Ascending aorta (tissue), 2 donors: ENCODE measurements at places on chromosomes 13 and 19. TPM values are rescaled to one million over a fixed set of nuclear protein-coding genes. Genes with fewer than 3 reads are reported as not detected.
A peak's percentile ranks its signal among the peaks of the same experiment; 100 is the strongest.

GRCh38 chr19:48969276-48970138 is 4.4 kb downstream of the FTL start:
- DNase-seq, result no peak
- peaks cover 21% of the 10 kb centered on the region for H3K4me1 ChIP-seq
- no peak overlapping the region for H3K4me3 ChIP-seq
- H3K27me3 ChIP-seq, result no peaks in the 10 kb centered on the region
- H3K27ac ChIP-seq, result peak overlapping the region; percentile 45
- H3K36me3 ChIP-seq, result peaks cover 52% of the 10 kb centered on the region

DNA sequence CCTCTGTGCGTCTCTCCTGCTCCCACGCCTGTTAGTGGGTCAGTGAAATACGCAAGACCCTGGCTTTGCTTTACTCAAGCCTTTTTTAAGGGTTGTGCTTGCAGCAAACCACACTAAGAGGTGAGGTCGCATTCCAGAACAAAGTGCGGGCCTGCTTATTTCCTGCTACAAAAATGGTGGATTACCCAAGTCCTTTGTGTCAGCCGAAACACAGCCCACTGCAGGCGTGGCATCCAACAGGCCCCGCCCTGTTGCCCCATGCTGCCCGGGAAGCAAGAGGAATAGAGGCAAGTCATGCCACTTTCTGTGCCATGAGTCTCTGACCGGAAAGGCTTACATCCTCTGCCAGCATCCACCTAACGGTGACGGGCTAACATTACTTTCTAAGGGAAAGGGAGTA is 7.7 kb upstream of the IRS2 start:
- H3K36me3 ChIP-seq, result no peaks in the 10 kb centered on the region
- no peak for DNase-seq
- no peak overlapping the region for H3K27ac ChIP-seq
- H3K4me1 ChIP-seq, result no peaks in the 10 kb centered on the region
- H3K4me3 ChIP-seq, result no peak overlapping the region

DNA sequence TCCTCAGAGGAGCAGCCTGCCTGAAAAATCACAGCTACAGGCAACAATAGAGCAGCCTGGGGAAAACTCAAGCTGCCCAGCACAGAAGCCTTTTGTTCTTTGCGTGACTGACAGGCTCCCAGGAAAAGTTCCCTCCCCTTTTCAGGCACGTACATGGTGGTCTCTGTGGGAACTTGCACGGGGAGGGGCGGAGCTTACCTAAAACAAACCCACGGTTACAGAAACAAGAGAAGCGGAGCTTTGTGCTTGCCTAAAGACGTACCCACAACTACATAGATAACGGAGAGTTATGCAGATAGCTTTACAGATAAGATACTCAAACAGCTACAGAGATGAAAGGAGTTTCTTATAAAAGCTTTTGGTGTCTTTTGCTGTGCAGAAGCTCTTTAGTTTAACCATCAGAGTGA is 11.4 kb downstream of the ETFB start:
- no peaks in the 10 kb centered on the region for H3K27me3 ChIP-seq
- no peak for DNase-seq
- H3K4me1 ChIP-seq, result no peaks in the 10 kb centered on the region
- H3K27ac ChIP-seq, result no peak overlapping the region

- no peak overlapping the region for H3K27ac ChIP-seq
- DNase-seq, result peak; percentile 20
- no peaks in the 10 kb centered on the region for H3K36me3 ChIP-seq
- H3K4me3 ChIP-seq, result peak overlapping the region; percentile 59
- H3K27me3 ChIP-seq, result peaks cover 16% of the 10 kb centered on the region
- H3K4me1 ChIP-seq, result peaks cover 7% of the 10 kb centered on the region
These were observed 1.7 kb upstream of the PCDH17 start for GRCh38 chr13:57629821-57630235.

DNA sequence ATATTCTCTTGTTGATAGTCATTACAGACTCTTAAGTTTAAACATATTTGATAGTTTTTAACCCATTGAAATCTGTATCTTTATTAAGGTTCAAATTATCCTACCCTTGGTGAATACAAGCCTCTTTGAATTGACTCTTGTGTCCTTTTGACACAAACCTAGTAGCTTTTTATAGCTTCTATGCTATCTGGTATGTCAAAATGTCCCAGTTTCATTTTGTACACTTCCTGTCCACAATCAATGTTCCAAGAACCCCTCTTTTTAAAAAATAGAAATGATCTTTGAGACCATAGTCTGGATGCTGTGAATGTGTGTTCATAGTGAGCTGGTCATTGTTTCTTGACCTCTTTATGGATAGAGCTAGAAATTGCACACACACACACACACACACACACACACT is 39.2 kb upstream of the FGF14 start:
- no peak for DNase-seq
- H3K36me3 ChIP-seq, result no peaks in the 10 kb centered on the region
- no peaks in the 10 kb centered on the region for H3K27me3 ChIP-seq

GRCh38 chr13:60370343-60370742 is 26.7 kb upstream of the TDRD3 start:
- no peak overlapping the region for H3K27ac ChIP-seq
- DNase-seq, result no peak
- H3K4me1 ChIP-seq, result no peaks in the 10 kb centered on the region
- H3K4me3 ChIP-seq, result no peak overlapping the region

DNA sequence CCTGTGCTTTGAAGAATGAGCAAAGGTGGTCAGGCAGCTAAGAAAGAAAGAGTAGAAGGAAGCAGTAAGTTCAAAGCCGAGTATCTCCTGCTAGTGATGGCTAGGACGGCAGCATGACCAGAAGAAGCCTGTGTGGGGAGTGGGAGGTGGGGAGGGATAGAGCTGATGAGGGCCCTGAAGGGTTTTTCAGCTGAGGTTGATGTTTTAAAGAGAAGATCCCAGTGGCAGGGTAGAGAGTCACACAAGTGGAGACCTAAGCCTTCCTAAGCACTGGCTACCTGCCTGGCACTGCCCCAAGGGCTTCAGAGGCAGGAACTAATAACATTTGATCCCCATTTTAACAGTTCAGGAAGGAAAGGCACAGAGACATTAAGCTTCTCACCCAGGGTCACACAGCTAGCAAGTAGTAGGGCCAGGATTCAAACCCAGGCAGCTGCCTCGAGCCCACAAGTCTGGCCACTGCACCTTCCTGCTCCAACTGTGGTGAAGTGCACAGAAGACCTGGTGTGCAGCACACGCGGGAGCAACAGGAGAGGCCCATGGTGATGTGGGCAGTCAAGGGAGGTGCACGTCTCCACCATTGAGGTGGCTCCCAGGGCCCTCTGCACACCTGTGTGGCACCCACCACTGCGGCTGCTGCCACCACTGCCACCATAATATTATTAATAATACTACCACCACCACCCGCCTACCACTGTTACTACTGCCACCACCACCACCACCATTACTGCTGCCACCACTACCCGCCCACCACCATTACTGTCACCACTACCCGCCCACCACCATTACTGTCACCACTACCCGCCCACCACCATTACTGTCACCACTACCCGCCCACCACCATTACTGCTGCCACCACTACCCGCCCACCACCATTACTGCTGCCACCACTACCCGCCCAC is 22.1 kb downstream of the CUL4A start:
- no peak overlapping the region for H3K27ac ChIP-seq
- H3K4me3 ChIP-seq, result no peak overlapping the region
- peaks cover 42% of the 10 kb centered on the region for H3K36me3 ChIP-seq
- DNase-seq, result no peak
- no peaks in the 10 kb centered on the region for H3K4me1 ChIP-seq

DNA sequence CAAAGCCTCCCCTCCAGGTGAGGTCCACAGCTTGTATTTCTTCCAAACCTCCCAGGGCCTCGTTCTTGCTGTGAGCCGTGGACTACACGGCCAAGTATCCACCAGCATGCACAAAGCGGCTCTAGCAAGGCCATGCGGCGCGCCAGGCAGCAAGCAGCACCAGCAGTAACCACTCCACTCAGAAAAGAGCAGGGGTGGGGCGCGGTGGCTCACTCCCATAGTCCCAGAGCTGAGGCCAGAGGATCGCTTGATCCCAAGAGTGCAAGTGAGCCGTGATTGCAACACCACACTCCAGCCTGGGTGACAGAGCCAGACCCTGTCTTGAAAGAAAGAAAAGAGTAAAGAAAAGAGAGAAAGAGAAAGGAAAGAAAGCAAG is 4.7 kb downstream of the CCDC8 start:
- no peaks in the 10 kb centered on the region for H3K27me3 ChIP-seq
- H3K4me1 ChIP-seq, result peaks cover 36% of the 10 kb centered on the region
- no peaks in the 10 kb centered on the region for H3K36me3 ChIP-seq
- peak overlapping the region; percentile 37 for H3K4me3 ChIP-seq
- peak overlapping the region; percentile 76 for H3K27ac ChIP-seq

GRCh38 chr19:7366701-7367420 is 18.1 kb downstream of the ARHGEF18 start:
- DNase-seq, result no peak
- no peaks in the 10 kb centered on the region for H3K36me3 ChIP-seq
- no peak overlapping the region for H3K4me3 ChIP-seq
- H3K27ac ChIP-seq, result no peak overlapping the region
- H3K27me3 ChIP-seq, result no peaks in the 10 kb centered on the region
- no peaks in the 10 kb centered on the region for H3K4me1 ChIP-seq

The SIGLEC9 gene
- 0.85 TPM for total RNA-seq

The AKAP11 gene
- 13.0 TPM for total RNA-seq

The NLRP7 gene
- not detected for total RNA-seq

The PNMA8C gene
- 0.53 TPM for total RNA-seq

The STOML3 gene
- total RNA-seq, result not detected
